Ammon's horn (tissue), 1 donor: ENCODE measurements at places on chromosomes 16 and 17.

GRCh38 chr16:21663889-21664647 lies at the start of gene OTOA:
Gene OTOA (plus strand): TSS chr16:21663968. CDS start chr16:21678515, 14,547 bp downstream.
- no peak for DNase-seq

DNA sequence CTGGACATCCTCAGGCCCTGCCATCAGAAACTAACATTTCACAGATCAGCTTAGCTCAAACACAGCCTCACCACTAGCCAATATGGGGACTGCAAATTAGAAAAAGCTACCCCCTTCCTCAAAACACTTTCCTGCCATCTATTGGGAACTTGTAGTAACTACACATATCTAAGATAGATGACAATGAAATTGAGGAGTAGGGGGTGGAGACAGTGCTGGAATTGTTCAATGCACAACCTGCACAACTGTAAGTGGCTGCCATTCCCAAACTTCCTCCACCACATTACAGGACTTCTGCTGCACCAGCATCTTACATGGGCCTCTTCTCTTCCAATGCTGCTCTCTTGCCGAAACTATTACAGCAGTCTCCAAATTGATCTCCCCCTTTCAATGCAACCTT lies 21.9 kb downstream of the AIPL1 start:
- peak; percentile 54 for DNase-seq

- no peak for DNase-seq
Observed at GRCh38 chr17:15946611-15947120, 1.7 kb downstream of the ADORA2B start.

- DNase-seq, result no peak
Observed at GRCh38 chr17:64218066-64218465, 45.0 kb downstream of the TEX2 start.

DNA sequence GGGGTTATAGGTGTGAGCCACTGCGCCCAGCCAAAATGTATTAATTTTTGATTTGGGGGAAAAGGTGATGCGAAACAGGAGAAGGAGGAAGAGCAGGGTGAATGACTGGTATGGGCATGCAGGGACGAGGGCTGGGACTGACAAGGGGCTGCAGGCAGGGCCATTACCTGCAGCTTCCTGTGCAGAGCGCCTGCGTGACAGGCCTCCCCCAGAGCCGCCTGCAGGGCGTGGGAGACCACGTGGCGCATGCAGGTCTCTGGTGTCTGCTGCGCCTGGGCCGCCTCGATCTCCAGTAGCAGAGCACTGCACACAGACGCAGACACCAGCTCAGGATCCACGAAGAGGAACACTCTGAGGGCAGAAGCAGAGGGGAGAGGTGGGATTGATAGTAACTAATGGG lies 32.4 kb downstream of the PIK3R6 start:
- no peak for DNase-seq

- DNase-seq, result no peak
Observed at GRCh38 chr17:39183045-39183444, 14.4 kb downstream of the CACNB1 start.

- no peak for DNase-seq
Observed at GRCh38 chr17:45320931-45321461, 4.2 kb upstream of the MAP3K14 start.

DNA sequence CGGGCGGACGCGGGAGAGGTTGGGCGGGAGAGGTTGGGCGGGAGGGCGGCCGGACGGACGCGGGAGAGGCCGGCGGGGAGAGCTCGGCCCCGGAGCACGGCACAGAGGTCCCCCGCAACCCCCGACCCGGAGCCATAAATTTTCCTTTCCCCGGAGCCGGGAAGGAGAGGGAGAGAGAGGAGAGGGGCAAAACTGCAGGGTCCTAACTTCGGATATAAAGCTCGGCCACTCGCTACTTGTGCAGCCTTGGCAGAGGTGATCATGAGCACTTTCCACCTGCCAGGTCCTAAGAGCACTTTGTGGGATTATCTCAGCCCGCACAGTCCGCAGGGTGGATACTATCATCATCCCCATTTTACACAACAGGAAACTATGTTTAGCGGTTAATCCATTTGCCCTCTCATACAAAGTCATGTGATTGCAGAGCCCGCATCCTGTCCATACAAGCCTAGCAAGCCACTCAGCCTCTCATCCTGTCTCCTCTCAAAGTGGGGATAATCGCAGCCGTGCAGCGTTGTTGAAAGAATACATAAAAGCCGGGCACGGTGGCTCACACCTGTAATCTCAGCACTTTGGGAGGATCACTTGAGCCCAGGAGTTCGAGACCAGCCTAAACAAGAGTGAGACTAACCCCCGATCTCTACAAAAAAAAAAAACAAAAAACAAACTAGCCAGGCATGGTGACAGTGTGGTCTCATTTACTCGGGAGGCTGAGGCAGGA lies 780 bp upstream of the DCAKD start:
- DNase-seq, result peak; percentile 19

GRCh38 chr17:41697122-41697962 lies 8.7 kb downstream of the EIF1 start:
- peak; percentile 76 for DNase-seq
